ENCODE measurements at places on chromosomes 12 and 14.

DNA sequence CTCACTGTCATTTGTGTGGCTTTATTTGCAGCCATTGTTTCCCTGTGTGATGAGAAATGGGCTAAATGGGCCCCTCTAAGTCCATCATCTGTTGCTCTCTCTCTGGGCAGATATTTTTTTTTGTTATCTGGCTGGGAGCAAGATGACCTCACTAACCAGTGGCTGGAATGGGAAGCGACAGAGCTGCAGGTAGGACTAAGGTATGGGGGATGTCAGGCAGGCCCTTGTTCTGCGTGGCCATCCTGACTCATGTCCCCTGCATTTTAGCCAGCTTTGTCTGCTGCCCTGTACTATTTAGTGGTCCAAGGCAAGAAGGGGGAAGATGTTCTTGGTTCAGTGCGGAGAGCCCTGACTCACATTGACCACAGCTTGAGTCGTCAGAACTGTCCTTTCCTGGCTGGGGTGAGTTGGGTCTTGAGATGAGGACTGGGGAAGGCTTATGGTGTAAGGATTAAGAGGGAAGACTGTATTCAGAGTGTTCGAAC lies 1.3 kb downstream of the MARS1 start:
- DNase-seq, result no peak

- no peak for DNase-seq
Observed at GRCh38 chr12:91061091-91061490, 3.3 kb upstream of the KERA start.

DNA sequence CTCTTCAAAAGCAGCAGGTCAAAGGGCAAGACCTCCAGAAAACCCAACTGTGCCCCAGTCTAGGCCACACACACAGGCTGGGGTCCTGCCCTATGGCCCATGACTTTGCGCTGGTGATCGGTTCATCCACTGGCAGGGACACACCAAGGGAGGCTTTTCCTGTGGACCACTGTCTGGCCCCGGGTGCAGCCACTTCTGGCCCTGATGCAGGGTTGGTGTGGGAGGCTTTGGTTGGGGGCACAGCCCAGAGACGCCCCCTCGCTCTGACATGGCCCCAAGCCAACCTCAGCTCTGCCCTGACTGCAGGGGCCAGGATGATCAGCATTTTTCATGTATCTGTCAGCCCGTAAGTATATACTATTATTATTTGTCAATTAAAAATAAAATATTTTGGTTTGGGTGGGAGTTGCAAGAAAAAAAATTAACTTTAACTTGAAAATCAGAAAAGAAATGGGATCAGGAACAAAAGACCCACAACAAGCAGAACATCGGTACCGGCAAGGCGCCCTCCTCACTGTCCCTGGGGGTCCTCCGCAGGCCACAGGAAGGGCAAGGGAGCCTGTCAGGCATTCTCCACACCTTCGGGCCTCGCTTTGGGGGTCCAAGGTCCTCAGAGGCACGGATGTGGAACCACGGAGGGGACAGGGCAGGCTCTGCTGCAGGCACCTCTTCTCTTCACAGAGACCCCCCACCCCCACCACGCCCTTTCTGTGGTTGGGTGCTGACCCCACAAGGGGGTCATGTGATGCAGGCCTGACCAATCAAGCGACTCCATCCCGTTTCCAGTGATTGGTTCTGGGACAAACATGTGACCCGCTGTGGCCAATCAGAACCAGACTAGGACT lies 181.5 kb upstream of the SFSWAP start:
- no peak for DNase-seq

DNA sequence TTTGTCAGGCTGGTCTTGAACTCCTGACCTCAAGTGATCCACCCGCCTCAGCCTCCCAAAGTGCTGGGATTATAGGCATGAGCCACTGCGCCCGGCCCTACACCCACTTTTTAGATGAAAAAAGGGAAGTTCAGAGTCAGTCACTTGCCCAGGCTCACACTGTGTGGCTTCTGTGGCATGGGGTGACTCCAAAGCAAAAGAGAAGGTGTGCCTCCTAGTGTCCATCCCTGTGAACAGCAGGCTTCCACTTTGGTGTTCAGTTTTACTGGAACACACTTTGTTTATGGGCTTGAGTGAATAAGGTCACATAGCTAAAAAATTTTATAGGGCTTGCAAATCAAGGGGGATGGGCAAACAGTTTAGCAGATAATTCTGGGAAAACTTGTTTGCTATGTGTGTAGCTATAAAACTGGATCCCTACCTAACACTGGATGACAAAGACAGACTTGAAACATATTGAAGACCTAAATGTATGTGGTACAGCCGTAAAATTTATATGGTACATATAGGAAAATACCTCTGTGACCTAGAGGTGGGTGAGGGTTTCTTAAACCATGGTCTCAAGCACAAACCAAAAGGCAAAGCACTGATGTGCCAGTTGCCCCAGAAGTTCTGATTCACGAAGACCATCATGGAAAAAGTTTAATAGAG lies 54.9 kb downstream of the EID3 start:
- peak; percentile 61 for DNase-seq

- DNase-seq, result no peak
Observed at GRCh38 chr12:99154983-99155336, 492.6 kb upstream of the GARIN6 start.

GRCh38 chr12:7108796-7109571 lies at the start of gene C1RL:
TSS of gene C1RL (minus strand) at chr12:7109214. CDS start at chr12:7109180, 34 bp downstream.
- DNase-seq, result peak; percentile 79

GRCh38 chr12:18355429-18355828 lies 94.1 kb downstream of the PIK3C2G start:
- no peak for DNase-seq

- no peak for DNase-seq
Observed at GRCh38 chr12:81231574-81232368, 153.9 kb downstream of the ACSS3 start.

GRCh38 chr12:9756170-9756569 lies 4.5 kb downstream of the CD69 start:
- DNase-seq, result no peak

DNA sequence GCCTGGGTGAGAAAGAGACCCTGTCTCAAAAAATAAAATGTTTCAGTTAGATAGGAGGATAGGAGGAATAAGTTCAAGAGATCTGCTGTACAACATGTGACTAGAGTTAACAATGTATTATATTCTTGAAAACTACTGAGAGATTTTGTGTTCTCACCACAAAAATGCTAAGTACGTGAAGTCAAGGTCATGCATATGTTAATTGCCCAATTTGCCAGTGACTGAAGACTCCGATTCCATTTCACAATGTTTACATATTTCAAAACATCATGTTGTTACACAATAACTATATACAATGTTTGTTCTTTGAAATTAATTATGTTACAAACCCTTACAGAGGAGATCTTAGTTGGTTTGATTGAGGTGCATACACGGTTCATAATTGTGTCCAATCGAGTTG lies 52.1 kb downstream of the SLC15A4 start:
- DNase-seq, result no peak
